ENCODE measurements at places on chromosomes 11 and 22. TPM values are rescaled to one million over a fixed set of nuclear protein-coding genes. Genes with fewer than 3 reads are reported as not detected.

The KRTAP5-1 gene
- polyA plus RNA-seq, result not detected

The DLAT gene
- polyA plus RNA-seq, result 71.3 TPM

The MS4A7 gene
- polyA plus RNA-seq, result 1.7 TPM

DNA sequence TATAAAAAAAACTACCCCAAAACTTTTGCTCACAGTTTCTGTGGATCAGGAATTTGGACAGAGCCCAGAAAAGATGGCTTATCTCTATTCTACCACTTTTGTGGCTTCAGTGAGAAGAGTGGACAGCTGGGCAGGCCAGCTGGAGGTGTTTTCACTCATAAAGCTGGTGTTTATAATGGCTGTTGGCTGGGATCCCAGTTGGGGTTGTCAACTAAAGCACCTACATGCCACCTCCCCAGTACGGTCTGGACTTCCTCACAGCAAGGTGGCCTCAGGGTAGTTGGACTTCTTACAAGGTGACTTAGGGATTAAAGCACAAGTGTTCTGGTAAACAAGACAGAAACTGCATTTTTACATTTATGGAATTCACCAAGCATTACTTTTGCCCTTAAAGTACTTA, 171.0 kb downstream of the NELL1 start:
- H3K27me3 ChIP-seq, result no peaks in the 10 kb centered on the region
- no peak overlapping the region for H3K27ac ChIP-seq
- DNase-seq, result no peak
- H3K4me3 ChIP-seq, result no peak overlapping the region

DNA sequence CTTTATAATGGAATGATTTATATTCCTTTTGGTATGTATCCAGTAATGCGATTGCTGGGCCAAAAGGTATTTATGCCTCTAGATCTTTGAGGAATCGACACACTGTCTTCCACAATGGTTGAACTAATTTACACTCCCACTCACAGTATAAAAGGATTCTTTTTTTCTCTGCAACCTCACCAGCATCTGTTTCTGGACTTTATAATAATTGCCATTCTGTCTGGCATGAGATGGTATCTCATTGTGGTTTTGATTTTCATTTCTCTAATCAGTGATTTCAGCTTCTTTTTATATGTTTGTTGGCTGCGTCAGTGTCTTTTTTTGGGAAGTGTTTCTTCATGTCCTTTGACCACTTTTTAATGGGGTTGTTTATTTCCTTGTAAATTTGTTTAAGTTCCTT, 679.3 kb downstream of the JRKL start:
- no peak for DNase-seq
- H3K27ac ChIP-seq, result no peak overlapping the region
- no peaks in the 10 kb centered on the region for H3K36me3 ChIP-seq
- H3K27me3 ChIP-seq, result no peaks in the 10 kb centered on the region
- no peaks in the 10 kb centered on the region for H3K4me1 ChIP-seq
- H3K4me3 ChIP-seq, result no peak overlapping the region
